ENCODE measurements at places on chromosomes 1 and 21. TPM values are rescaled to one million over a fixed set of nuclear protein-coding genes. Genes with fewer than 3 reads are reported as not detected.

DNA sequence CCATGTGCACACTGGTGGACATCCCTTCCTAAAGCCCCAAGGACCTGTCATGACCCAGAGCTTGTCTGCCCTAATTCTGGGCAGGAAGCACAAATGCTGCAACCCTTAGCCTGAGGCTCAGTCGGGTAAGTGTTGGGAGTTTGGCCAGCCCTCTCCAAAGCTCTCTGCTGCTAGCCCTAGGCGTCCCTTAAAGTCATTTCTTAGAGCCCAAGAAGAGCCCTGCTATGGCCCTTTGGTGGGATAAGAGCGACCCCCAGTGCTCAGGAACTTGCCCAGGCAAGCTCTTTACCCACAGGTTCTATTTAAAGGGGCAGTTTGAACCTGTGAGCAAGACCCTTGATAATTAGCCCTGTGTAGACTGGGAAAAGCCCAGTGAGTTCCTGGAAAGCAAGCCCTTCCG, 356.8 kb downstream of the RRAGC start:
- no peak for DNase-seq

The COPA gene
- 162 TPM for total RNA-seq

DNA sequence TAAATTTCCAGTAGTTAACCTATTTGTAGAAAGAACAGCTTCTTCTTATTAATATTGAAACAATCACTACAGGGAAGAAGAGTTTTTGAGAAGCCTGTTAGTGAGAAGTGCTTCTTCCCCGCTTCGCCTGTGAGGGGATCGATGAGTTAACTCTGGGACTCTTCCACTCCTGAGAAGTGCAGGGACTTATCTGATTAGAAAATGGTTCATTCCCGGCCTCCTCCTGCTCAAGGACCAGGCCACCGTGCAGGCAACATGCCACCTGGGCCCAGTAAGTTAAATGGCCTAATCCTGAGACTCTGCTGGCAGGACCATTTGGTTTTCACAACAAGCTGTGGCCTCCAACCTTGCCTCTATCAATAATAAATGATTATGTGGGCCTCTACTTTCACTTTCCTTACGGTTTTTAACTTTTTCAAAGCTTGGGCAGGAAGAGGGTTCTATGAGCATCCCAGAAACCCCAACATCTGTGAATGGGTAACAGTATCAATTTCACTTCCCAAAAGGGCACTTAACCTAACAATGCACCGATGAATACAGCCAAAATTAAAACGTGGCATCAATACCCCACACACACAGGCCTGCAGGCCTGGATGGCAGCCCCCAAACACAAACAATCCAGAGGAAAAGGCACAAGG, 33.1 kb downstream of the SIPA1L2 start:
- no peak for DNase-seq

The SELENBP1 gene
- 31.1 TPM for total RNA-seq

DNA sequence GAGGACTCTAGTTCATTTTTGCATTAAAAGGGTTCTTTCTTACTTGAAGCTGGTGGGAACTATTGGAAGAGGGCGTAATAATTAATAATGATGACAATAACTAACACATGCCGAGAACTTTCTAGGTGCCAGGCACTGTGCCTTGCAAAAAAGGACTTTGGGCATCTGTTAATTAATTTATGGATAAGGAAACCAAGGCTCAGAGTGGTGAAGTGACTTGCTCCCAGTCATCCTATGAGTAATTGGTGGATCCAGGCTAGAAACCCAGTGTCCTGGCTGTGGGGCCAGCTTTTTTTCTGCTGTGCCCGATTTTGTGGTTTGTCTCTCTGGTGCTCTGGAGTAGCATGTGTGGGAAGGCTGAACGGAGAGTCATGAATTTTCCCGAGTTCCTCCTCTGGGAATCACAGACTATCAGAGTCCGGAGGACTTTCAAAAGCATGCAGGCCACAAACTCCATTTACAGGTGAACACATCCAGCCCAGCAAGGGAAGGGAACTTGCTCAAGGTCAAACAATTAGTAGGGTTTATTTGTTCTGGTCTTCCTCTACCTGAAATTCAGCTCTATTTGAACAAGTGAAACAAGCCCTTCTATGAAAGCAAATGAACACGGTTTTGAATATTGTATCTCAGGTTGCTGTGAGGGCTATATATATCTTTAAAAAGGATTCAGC, 23.4 kb downstream of the ROR1 start:
- DNase-seq = no peak

DNA sequence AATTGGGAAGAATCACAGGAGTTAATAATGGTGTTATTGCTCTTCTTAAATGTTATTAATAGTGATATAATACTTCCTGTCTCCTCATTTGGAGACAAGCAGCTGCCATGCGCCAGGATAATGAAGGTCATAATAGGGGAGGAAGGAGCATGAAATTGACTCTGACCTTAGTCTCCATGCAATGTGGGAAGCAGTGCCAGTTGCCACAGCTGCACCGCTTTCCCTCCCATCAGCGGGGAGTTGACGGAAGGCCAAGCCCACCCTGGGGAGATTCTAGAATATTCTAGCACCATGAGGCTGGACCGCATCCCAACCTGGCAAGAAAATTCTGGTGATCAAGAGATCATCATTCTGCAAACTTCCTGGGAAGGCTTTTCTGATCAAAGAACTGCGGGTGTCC, 11.0 kb upstream of the OLIG1 start:
- DNase-seq = no peak

- peak; percentile 66 for DNase-seq
These were observed 57.4 kb upstream of the ADAMTS5 start for GRCh38 chr21:27024301-27024700.

GRCh38 chr1:101238031-101238628, 1.3 kb downstream of the S1PR1 start:
- DNase-seq = no peak

GRCh38 chr1:50949286-50949982, 10.6 kb downstream of the FAF1 start:
- no peak for DNase-seq

GRCh38 chr1:182602935-182603645, 1.1 kb downstream of the RGS16 start:
- DNase-seq = no peak

DNA sequence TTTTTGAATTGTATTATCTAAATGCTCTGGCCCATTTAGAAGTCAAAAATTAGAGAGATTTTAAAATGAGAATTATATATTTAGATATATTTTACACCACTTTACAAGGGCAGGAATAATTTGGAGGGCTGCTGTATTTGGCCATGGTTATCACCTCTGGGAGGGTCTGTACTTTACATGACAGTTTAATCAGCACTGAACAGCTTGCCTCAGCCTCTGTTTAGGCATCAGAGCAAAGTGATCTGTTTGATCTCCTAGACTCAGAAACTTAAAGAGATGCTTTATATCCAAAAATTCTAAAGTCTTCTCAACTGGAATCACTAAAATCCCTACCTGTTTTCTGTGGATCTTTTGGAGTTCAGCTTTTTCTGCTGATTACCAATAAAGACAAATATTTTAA, 5.4 kb upstream of the SPTA1 start:
- DNase-seq = no peak

- no peak for DNase-seq
These were observed 23.3 kb downstream of the ETNK2 start for GRCh38 chr1:204128464-204128963.

The DNASE2B gene
- not detected for total RNA-seq

GRCh38 chr1:36366091-36366661, 19.5 kb downstream of the STK40 start:
- peak; percentile 28 for DNase-seq

GRCh38 chr1:40919475-40920011, 57.4 kb upstream of the CITED4 start:
- DNase-seq = no peak

DNA sequence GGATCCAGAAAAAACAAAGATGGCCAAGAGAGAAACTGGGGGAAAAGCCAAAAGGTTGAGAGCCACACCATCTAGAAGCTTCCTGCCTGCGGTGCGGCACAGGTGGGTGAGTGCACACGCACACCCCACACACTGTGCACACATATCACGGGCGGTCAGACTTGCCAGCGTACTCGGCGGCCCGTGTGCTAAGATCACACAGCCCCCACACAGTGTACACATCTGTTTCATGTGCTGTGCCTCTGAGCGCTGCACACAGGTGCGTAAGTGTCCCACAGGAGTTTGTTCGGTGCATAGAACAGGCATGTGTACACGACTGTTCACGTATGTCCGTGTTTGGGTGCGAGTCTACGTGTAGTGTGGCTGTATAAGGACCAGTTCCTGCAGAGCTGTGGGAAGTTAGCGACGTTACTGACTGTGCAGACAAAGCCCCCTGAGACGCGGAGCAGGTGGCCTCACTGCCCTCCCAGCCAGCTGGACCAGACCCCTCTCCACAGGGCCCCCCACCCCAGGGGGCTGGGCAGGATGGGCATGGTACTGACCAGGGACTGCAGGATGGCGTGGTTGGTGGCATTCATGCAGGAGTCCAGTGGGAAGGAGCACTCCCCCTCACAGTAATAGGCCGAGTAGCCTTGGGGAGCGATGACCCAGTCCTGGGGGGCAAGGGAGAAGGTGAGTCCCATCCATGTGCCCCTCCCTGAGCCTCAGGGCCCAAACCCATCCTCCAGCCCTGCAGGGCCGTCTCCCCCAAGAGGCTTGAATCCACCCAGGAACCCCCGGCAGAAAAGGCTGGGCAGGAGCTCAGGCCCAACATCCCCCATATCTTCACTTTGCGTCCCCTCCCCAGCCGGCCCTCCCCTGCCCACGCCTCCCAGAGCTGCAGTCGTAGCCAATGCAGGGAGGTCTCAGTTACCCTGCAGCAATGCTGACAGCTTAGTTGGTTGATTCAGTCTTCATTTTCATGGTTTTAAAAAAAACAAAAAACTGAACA, 8.3 kb downstream of the OXCT2 start:
- no peak for DNase-seq

DNA sequence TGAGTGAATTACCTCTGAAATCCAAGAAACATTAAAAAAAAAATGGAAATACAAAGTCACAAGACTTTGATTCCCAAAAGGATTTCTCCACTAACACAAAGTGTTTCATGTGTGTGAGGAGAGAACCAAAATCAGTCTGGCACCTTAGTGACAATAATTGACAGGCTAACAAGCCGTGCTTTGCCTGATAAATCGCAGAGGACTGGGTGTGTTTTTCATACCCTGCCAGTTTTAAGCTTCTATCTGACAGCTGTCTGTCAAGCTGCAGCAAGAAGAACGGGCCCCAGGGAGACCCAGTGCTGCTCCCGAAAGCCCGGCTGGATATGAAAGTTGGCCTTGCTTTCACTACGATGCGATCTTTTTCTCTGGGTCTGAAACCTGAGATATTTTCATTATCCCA, 101.6 kb upstream of the KCNK2 start:
- no peak for DNase-seq

- DNase-seq = peak; percentile 82
These were observed at the start of gene VPS45 for GRCh38 chr1:150067184-150068108. TSS of gene VPS45 (plus strand) at chr1:150067776. CDS start at chr1:150067858, 82 bp downstream.

- DNase-seq = no peak
These were observed 180.8 kb downstream of the ASTN1 start for GRCh38 chr1:176983731-176984130.

The CLCA2 gene
- not detected for total RNA-seq

The DISC1 gene
- total RNA-seq = 3.8 TPM

The CFHR1 gene
- not detected for total RNA-seq

The PLPPR4 gene
- total RNA-seq = 10.3 TPM

DNA sequence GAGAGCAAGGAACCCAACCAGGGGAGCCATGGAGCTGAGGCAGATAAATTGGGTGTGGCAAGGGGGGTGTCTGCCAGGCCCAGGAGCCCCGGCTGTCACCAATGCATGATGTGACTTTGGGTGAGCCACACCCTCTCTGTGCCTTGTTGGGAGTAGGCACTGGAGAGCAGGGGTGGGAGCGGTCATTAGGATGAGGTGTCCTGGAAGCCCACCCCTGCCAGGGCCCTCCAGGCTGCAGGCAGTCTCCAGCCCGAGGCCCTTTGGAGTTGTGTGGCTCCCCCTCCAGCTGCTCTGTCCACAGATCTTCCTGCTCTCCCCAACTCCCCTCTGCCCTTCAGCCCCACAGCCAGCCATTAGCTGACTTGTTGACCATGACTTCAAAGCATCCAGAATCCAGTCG, 11.4 kb downstream of the MX2 start:
- no peak for DNase-seq

The OR2L2 gene
- not detected for total RNA-seq

The TNNT2 gene
- total RNA-seq = not detected

GRCh38 chr1:19661721-19662228, 2.9 kb upstream of the HTR6 start:
- peak; percentile 59 for DNase-seq

- no peak for DNase-seq
These were observed 9.4 kb downstream of the DYRK1A start for GRCh38 chr21:37375866-37376574.

The NR0B2 gene
- not detected for total RNA-seq
